ENCODE measurements at places on chromosomes 6 and 20.

GRCh38 chr6:28010526-28010925 lies 53.5 kb downstream of the OR2B6 start:
- DNase-seq, result no peak

DNA sequence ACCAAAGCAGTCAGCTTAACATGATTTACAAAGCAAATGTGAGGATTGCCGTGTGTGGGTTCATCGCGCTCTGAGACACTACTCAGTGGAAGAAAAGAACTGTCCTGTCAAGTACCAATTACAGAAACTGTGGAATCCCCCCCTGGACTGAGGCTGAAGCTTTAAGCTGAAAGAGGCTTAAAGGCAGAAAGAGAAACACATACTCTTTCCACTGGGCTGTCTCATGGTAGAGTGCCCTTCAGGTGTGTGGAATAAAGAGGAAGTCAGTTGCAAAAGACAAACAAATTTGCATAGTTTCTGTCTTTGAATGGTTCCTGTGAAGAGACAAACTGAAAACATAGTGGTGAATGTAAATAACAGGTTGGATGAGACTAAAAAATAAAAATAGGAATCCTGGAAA lies 560.4 kb upstream of the SYNCRIP start:
- no peak for DNase-seq

GRCh38 chr6:80689716-80690395 lies 583.4 kb downstream of the BCKDHB start:
- DNase-seq, result no peak

DNA sequence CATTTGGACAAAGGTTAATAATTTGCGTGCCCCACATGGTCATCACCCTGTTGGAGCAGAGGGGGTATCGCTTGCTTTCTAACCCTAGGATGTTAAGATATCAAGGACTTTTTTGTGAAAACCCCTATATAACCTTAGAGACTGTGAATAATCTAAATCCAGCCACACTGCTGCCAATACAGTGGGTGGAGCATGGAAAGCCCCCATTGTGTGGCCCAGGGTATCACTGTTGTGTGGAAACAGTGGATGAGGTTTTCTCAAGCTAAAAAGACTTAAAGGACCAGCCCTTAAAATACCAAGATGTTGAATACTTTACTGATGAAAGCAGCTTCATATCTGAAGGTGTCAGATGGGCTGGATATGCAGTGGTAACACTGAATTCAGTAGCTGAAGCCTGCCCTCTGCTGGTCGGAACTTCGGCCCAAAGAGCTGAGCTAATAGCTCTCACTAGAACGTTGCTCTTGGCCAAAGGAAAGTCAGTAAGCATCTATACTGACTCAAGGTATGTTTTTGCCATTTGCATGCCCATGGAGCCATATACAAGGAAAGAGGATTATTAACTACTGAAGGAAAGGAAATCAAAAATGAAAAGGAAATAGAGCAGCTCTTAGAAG lies 695.2 kb downstream of the PHF3 start:
- DNase-seq, result no peak

DNA sequence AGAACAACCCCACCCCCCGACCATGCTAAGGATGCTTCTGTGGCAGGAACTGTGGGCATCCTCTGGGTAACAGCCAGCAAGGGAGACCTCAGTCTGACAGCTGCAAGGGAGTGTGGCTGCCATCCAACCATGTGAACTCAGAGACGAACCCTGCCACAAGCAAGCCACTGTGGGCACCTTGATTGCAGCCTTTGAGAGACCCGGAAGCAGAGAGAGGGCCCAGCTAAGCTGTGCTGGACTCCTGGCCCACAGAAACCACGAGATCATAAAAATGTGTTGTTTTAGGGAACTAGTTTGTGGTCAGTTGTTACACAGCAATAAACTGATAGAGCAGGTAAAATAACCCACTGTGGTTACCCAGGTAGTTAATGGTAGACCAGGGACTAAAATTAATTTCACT lies 414.6 kb downstream of the CDH26 start:
- DNase-seq, result no peak

- DNase-seq, result no peak
These were observed 54.4 kb downstream of the TPD52L1 start for GRCh38 chr6:125207956-125208355.

GRCh38 chr6:121868206-121868605 lies 432.8 kb downstream of the GJA1 start:
- DNase-seq, result no peak
